ENCODE measurements at places on chromosomes 13 and 19.

- DNase-seq = no peak
Observed at GRCh38 chr19:34370983-34371382, 6.0 kb downstream of the GPI start.

DNA sequence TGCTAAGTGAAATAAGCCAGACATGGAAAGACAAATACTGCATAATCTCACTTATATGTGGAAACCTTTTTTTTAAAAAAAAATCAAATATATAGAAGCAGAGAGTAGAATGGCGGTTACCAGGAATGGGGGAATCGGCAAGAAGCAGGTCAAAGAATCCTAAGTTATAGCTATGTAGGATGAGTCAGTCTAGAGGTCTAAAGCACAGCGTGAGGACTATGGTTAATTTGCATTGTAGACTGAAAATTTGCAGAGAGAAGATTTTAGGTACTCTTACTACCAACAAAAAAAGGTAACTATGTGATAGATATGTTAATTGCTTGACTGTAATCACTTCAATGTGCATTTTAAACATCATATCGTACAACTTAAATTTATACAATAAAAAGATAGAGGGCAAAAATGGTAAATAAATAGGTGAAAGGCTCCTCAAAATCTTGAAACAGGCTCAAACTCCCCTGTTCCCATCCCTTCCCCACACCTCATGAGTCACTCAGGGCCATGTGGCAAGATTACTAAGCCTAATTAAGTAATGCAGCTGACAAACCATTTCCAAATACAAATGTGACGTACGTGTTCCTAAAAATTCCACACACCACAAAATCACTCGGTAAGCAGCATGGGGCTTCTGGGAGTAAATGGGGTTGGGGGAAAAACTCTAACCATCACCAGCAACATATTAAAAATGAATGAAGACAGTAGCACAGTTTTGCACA is 159.0 kb downstream of the USP12 start:
- no peak for DNase-seq

DNA sequence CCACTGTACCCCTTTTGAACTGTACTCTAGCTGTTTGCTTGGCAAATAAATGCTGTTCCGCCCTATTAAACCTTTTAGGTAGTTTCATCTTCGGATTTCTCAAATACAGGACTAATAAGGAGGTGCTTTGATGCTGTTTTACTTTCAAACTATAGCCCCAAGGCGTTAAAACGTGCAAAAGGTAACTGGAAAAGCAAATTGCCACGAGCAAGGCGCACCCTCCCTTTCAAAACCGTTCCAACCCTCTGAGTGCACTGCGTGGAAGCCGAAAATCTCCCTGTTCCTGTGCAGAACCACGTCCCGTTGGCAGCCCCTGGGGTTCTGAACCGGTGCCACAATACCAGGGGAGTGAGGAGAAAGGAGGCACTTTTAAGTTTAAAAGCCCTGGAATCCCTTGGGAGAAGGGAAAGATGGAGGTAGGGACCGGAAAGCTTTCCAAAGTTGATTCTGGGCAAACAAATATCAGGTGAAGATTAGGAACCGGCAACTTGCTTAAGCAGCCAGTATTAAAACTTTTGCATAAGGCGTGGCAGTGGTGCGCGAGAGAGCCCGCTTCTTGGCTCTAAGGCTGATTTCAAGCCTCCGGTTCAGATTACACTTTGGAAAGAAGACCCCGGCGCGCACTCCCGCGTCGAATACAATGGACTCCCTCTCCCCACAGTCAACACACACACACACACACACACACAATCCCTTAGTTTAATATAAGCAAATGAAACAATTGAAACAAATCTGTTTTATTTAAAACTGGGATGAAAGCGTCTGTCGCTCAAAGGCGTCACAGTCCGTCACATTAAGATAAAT is 9.5 kb downstream of the POU4F1 start:
- DNase-seq = no peak

DNA sequence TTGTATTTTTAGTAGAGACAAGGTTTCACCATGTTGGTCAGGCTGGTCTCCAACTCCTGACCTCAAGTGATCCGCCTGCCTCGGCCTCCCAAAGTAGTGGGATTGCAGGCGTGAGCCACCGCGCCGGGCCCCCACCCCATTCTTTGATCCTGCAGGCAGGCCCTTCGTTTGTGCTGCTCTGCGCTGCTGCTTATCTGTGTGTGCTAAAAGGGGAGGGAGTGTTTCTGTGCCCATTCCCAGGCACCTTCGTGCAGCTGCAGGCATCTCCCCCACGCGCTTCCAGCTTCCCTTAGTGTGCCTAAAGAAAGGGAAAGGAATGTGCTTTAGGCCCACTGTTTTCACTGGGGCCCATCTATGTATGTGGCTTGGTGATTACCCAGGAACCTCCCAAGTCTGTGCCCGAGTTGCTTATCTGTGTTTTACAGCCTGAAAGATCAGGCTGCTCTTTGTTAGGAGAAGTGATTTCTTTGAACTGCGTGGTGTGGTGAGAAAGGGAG is 27.2 kb downstream of the EPN1 start:
- no peak for DNase-seq

GRCh38 chr19:30681162-30682100 is 309.2 kb downstream of the ZNF536 start:
- DNase-seq = no peak

DNA sequence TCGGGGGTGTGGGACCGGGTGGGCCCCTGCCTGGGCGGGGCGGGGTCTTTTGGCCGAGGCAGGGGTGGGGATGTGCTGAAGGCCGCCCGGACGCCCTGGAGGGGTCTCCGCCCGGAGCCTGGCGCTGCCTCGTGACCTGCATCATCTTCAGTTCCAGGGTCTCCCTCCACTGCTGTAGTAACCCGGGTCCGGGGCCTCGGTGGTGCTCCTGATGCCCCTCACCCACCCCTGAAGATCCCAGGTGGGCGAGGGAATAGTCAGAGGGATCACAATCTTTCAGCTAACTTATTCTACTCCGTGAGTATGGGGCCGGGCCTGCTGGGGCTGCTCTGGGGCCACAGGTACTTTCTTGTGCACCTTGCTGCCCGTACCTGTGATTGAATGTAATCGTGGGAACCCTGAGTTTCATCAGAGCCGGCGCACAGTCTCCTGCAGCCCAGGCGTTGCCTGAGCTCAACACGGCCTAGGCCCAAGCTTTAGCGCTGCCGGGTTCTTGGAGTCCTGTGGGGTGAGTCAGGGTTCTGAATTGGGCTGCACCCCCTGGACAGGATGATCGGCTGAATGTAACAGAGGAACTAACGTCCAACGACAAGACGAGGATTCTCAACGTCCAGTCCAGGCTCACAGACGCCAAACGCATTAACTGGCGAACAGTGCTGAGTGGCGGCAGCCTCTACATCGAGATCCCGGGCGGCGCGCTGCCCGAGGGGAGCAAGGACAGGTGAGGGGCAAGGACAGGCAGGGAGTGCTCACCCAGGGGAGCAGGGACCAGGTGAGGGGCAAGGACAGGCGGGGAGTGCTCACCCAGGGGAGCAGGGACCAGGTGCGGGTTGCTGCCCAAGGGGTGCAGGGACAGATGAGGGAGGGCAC is 10.5 kb downstream of the PEAK3 start:
- DNase-seq = no peak

DNA sequence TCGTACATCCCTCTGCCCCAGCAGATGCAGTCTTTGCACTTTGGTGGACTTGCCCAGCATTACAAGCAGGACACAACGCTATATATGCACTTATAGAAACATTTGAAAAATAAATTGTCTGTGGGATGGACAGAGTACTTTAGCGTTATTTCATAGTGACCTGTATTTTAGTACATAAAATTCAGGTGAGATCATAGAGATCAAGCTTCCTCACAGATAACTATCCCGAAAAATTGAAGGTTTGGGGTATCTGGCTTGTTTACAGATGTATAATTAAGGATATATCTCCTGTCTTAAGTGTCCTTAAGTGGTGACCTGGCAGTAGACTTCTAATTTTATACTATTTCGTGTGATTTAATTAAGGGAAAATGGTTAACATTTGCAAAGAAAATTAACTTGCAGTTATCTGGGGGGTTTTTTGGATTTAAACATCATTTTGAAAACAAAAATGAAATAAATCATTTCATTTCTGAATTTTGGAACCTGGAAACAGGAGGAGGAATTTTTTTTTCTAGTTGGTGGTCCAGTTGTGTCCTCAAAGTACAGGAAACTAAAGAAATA is 977 bp upstream of the MAB21L1 start:
- DNase-seq = no peak

Measured in COLO829 (cell line).